ENCODE measurements at places on chromosomes 3 and 15.

GRCh38 chr3:177336873-177337450, 139.7 kb upstream of the TBL1XR1 start:
- no peak for DNase-seq

GRCh38 chr15:42427429-42428223, 63.3 kb downstream of the ZNF106 start:
- DNase-seq = no peak

DNA sequence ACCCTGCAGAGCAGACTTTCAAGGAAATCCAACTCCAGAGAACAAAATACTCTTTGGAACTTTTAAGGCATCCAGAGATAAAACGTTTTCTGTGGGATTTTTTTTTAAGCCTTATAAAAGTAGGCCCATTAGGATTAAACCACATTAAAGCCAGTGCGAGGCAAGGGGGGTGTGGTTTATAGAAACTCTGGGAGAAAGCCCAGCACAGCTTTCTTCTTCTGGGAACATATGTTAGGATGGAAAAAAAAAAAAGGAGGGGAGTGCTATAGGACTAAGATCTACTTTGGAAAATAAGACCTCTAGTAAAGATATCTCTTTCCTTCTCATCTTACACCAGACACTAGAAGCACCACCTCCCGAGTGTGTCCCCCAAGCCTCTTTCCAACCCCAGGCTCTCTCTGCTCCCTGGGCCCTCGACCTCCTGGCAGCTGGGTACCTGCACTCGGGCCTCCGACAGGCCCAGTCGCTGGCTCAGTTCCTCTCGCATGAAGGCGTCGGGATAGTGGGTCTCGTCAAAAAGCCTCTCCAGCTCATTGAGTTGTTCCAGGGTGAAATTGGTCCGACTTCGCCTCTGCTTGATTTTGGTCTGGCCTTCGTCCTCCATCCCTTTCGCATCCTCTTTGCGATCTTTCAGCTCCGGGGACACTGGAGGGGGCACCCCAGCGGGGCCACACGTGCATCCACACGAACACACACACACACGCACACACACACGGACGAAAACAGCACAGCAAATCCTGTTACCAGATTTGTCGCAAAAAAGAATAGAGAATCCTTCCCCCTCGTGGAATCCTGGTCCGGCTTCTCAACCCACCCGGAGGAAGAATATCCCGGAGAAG, 3.8 kb downstream of the SHOX2 start:
- no peak for DNase-seq

DNA sequence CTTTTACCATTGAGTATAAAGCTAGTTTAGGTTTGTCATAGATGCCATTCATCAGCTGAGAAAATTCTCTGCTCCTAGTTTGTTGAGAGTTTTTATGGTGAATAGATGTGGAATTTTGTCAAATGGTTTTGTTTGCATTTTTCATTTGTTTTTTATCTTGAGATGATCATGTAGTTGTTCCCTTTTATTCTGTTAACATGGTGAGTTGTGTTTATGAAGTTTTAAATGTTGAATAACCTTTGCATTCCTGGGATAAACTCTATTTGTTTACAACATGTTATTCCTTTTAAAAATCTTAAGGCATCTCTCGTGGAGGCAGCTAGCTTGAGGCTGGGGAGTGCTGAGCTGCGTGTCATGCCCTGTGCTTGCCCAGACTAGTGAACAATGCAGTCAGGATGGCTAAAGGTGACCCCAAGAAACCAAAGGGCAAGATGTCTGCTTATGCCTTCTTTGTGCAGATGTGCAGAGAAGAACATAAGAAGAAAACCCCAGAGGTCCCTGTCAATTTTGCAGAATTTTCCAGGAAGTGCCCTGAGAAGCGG, 48.5 kb downstream of the ANAPC13 start:
- DNase-seq = no peak

DNA sequence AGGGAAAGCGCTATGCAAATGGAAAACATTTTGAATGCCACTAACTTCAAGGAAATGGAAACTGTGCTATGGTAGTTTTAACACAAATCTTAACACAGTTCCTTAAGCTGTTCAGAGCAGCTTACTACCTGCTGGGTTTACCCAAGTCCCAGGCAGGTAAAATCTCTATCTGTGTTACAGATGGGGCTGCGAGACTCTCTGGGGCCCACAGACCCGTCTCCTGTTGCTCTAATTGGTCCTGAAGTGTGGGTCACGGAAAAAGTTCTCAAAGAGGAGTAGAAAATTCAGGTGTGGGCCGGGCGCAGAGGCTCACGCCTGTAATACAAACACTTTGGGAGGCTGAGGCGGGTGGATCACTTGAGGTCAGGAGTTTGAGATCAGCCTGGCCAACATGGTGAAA, 16.9 kb upstream of the ZFYVE19 start:
- DNase-seq = no peak

DNA sequence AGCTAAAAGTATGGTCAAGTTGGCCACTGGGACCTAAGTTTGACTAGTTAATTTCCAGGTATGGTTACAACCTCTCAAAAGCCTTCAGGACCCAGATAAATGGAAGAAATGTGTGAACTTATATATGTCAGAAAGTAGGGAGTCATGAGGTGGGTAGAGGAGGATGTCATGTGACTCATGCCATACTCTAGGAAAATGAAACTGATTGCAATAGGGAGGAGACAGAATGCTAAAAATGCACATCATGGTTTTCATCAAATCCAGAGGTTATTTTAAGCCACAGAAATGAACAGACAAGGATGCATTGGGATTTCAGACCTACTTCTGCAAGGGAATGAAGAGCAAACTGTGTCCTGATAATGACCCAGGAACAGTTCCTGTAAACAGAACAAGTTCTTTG, 310.0 kb downstream of the EDEM1 start:
- DNase-seq = no peak

DNA sequence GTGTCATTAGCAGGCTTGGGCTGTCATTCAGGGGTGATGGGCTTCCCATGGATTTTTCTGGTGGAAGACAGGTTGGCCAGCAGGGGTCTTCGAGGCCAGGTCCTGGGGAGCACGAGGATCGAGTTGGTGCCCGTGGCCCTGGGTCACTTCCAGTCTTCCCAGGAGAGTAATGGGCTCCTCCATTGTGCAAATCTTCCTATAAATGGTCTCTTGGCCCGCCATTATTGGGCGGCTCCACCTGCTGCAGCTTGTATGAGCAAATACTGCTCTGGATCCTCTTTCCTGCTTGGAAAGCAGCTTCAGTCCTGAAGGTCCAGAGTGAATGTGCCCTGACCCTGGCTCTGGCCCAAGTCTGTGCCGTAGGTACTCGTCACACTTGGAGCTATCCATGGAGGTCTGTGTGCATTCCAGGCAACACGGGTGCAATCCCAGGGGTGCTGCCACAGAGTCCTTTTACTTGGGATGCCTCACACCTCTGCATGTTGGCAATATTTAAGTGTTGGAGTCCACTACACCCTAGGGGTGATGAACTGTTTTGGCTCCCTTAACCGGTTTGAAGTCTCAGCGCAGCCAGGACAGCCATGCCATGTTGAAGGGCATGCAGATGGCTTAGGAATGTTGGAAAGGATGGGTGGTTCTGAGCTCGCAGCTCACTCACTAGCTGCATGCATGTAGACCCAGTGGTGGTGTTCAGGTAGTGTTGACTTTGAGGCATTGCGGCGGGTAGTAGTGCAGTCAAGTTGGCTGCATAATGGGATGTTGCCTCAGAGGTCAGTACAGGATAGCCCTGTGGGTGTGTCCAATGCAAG, 97.6 kb downstream of the SNRPN start:
- DNase-seq = no peak

DNA sequence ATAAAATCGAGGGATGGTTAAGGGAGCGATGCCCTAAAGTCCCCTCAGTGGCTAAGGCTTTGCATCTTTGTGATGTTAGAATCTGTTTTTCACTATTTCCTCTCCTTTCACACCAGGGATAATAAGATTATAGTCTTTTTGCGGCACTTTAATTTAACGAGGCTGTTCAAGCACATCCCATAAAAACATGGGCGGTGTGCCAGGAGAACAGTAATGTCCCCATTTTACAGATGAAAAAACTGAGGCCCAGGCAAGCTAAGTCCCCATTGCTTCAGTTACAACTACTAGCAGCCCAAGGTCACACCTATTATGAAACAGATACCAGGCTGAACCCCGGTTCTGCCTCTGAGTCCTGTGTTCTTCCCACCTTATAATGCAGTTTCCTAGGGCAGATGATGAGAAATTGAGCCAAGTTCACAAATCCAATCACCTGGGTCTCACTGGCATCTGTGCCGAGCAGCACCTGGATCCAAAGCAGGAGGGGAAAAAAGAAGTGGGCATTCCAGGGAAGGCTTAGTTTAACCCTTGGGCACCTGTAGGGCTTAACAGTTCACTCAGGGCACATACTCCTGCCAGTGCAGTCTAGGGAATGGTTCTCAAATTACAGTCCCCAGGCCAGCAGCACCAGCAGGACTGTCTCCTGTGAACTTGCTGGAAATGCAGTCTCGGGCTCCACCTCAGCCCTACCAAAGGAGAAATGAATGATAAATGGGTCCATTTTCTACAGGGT, 169.3 kb downstream of the RAB11A start:
- DNase-seq = peak; percentile 33
